CD14-positive monocyte (primary cell): ENCODE measurements at places on chromosomes 4 and X. TPM values are rescaled to one million over a fixed set of nuclear protein-coding genes. Genes with fewer than 3 reads are reported as not detected.

DNA sequence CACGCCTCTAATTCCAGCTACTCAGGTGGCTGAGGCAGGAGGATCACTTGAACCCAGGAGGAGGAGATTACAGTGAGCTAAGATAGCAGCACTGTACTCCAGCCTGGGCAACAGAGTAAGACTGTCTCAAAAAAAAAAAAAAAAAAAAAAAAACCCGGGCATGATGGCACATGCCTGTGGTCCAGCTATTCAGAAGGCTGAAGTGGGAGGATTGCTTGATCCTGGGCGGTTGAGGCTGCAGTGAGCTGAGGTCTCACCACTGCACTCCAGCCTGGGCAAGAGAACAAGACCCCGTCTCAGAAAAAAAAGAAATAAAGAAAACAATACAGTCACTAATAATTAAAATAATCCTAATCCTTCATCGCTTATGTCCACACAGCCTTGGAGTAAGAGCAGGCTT lies 68.1 kb downstream of the APBB2 start:
- DNase-seq: no peak

DNA sequence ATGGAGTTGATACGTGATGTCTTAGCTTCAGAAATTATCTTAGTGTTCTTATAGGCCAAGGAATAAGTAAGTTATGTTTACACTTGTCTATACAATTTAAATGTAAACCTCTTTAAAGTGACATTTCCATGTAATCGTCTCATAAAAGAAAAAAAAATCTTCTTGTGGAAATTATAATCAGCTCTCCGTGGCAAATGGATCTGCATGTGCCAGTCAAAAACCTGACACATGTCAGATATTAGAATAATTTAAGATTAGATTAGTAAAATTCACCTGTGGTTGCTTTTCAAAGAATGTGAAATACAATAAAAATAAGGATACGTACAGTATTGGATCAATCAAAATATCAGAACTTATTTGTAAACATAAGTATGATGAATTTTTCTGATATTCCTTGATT lies 263.9 kb downstream of the ADAMTS3 start:
- DNase-seq: no peak

The RRH gene
- polyA plus RNA-seq: not detected in 2 replicates

The AKAP14 gene
- not detected in 2 replicates for polyA plus RNA-seq

The PNMA6F gene
- not detected for polyA plus RNA-seq
